ENCODE measurements at places on chromosomes 7 and 10.

GRCh38 chr10:71260622-71261325, 48.4 kb downstream of the UNC5B start:
- peak; percentile 97 for DNase-seq

GRCh38 chr10:114404171-114405010, at the start of gene AFAP1L2:
Gene AFAP1L2 (minus strand): TSS chr10:114404502. CDS start chr10:114404455, 47 bp downstream.
- no peak for DNase-seq

- no peak for DNase-seq
Observed at GRCh38 chr7:106071356-106071998, 40.6 kb downstream of the SYPL1 start.

DNA sequence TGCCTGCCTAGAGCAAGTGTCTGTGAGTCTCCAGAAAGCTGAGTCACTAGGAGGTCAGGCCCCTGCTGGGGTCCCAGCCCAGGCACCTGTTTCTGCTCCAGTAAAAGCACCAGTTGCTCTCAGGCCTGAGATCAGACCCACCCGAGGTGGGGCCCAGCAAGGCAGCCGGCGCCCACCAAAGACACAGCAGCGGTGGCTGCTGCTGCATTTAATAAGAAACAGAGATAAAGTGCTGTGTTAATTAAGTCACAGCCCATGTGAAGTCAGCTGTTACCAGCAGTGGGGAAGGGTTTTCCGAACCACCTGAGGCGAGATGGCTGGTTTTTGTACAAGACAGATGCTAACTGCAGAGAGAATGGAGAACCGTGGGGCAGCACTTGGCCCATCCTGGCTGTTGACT, 12.1 kb upstream of the LRRC18 start:
- no peak for DNase-seq

GRCh38 chr7:36736090-36736898, 12.0 kb upstream of the AOAH start:
- no peak for DNase-seq

Data from posterior cingulate gyrus (tissue), 11 donors.